D341Med (cell line): ENCODE measurements at places on chromosomes 7 and 10.

GRCh38 chr7:50304911-50305582 is 531 bp downstream of the IKZF1 start:
- DNase-seq: no peak

GRCh38 chr10:94016727-94017714 is 23.3 kb downstream of the PLCE1 start:
- no peak for DNase-seq

GRCh38 chr7:45874408-45875131 is 1.7 kb upstream of the CCDC201 start:
- DNase-seq: no peak

DNA sequence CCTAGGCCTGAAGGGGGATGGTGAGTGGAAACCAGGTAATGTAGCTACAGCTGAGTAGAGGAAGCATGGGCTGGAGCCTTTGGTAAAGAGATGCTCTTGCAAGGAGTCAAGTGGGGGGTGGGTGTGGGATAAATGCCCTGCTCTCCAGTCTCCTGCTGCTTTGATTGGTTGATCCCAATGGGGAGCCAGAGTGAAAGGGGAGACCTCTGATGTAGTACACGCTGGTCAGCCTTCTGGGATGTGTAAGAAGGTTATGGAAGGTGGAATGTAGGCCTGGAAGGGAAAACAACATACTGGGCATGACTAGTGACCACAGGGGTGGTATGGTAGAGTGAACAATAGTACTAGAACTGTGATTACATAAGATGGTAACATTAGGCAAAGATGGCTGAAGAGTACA is 44.3 kb downstream of the TET1 start:
- DNase-seq: no peak

DNA sequence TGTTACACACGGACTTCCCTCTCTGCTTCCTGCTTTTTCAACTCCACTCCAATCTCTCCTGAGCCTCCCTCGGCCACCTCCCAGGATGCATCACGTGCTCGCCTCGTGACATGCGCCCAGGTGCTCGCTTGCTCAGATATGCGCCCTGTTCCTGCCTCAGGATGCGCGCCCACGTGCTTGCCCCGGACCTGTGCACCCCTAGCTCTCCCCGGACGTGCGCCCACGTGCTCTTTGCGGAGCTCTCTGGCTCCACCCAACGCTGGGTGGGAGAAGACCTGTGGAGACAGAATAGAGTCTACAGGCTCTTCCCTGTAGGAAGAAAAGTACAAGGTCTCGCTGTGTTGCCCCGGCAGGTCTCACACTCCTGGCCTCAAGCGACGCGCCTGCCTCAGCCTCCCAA is 23.1 kb downstream of the PARD3 start:
- DNase-seq: no peak

GRCh38 chr10:16943295-16944285 is 126.4 kb upstream of the RSU1 start:
- DNase-seq: no peak

- DNase-seq: no peak
These were observed 46.8 kb downstream of the HIP1 start for GRCh38 chr7:75691793-75692543.

GRCh38 chr10:105359708-105360107 is 718.6 kb downstream of the SORCS3 start:
- no peak for DNase-seq

GRCh38 chr7:127884066-127884559 is 147.1 kb downstream of the LRRC4 start:
- no peak for DNase-seq

- no peak for DNase-seq
These were observed 20.3 kb upstream of the IGF2BP3 start for GRCh38 chr7:23490357-23491135.

DNA sequence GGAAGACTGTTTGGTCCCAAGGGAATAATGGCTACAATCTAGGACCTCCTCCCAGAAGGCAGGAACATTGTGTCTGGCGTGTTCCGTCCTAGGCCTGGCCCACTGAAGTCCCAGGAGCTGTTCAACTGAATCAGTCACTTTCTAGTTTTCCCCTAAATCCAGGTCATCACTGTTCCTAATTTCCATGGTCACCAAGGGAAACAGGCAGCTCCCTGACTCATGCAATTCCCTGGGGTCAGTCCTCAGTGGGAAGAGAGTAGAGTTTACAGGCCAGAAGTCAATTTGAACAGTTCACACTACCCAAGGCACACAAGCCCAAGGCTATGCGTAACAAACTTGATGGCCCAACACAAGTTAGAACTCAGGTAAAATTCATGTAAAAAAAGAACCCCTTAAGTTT is 44.0 kb downstream of the CREB3L2 start:
- no peak for DNase-seq

GRCh38 chr10:114596793-114597192 is 61.3 kb downstream of the ABLIM1 start:
- DNase-seq: no peak

- DNase-seq: no peak
These were observed 68.5 kb downstream of the EPDR1 start for GRCh38 chr7:37988721-37989650.

DNA sequence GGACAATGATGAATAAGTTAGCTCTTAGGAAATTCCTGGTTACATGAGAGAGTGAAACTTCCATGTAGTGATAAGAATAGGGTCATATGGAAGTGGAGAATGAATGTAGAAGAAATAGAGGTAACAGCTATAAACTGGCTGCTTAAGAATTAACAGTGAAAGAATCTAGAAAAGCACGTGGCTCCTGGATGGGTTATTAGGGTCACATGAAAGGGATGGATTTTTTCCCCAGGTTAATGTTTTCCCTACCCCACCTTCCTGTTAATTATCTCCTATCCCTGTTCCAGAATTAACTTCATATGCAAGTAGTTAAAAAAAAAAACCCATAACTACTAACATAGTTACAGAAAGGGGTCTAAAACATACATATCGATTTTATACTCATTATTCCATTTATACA is 58.0 kb downstream of the ANKIB1 start:
- no peak for DNase-seq

DNA sequence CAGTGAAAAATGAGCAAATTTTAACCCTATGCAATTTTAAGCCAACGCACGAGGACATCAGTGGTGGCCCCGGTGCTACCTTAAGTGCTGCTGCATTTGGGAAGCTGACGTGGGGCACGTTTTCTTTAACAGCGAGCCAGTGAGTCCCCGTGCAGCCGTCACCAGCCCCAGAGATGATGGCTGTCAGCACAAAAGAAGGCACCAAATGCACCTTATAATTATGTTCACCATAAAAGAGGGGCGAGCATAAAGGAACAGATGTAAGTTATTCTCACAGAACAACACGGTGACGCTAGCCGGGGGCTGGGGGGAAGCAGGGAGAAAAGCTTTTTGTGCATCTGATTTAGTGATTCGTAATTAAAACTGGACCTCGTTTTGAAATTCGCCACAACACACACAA is 260.1 kb downstream of the DNAJB6 start:
- DNase-seq: no peak

- no peak for DNase-seq
These were observed 47.3 kb upstream of the CPXM2 start for GRCh38 chr10:123938890-123939289.

- no peak for DNase-seq
These were observed 332.3 kb upstream of the PRKCQ start for GRCh38 chr10:6912424-6912823.

GRCh38 chr10:110008518-110009339 is 945 bp downstream of the ADD3 start:
- DNase-seq: peak; percentile 30

GRCh38 chr7:125670926-125671572 is 741.4 kb upstream of the POT1 start:
- DNase-seq: peak; percentile 22

GRCh38 chr10:13161857-13162271 is 506 bp downstream of the MCM10 start:
- peak; percentile 53 for DNase-seq

DNA sequence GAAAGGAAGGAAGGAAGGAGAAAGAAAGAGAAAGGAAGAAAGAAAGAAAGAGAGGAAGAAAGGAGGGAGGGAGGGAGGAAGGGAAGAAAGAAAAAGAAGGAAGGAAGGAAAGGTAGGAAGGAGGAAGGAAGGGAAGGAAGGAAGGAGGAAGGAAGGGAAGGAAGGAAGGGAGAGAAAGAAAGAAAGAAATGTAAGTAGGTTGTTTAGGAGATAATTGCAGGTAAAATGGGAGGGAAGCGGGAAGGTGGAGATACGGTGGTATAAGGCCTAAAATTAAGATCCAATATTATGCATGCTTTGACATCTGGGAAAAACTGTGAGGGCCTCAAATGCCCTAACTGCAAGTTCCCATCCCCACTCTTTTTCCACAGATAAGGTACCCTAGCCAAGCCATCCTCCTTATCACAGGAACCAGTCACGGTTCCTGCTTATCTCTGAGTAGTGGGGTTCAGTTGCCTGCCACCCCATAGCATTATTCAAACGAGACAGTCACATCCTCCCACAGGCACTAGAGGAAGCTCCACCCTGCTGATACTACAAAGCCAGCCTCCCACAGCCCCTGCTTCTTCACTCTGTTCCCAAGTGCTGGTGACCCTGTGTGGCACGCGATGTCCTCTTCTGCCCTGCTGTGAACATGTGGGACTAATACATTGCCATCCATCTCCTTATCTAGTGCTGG is 28.7 kb downstream of the ST8SIA6 start:
- DNase-seq: no peak

GRCh38 chr7:25669281-25669781 is 441.0 kb upstream of the NPVF start:
- no peak for DNase-seq

DNA sequence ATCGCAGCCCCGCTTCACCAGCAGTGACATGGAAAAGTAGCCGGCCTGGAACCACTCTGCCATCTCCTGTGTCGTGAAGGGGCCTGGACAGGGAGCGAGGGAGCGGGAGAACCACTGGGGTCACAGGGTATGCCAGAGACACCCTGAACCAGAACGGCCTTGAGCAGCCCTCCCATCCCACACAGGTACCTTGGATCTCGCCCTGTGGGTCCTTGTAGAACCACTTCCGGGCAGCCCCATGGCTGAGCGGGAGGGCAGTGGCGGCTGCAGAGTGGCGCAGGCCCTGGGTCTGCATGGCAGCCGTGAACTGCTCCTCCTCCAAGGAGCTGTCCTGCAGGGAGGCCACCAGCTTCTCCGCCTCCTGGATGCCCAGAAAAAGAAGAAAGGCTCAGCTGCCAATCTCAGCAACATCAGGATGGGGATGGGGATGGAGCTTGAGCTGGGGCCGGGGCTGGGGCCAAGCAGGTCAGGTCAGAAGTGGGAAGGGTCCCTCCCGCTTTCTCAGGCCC is 9.5 kb downstream of the GIGYF1 start:
- no peak for DNase-seq

DNA sequence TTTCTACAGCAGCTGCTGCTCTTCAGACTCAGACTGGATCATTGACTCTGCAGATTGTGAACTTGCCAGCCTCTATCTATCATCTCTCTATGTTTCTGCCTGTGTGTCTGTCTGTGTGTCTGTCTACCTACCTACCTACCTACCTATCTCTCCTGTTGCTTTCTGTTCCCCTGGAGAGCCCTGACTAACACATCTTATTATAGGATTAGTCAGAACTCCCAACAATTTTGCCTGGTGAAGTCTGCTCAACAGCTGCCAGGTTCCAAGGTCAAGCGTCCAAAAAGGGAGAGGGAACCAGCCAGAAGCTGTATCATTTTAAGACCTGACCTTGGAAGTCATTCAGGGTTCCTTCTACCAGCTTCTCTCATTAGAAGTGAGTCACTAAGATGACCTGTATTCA is 579.0 kb upstream of the DPP6 start:
- DNase-seq: no peak

DNA sequence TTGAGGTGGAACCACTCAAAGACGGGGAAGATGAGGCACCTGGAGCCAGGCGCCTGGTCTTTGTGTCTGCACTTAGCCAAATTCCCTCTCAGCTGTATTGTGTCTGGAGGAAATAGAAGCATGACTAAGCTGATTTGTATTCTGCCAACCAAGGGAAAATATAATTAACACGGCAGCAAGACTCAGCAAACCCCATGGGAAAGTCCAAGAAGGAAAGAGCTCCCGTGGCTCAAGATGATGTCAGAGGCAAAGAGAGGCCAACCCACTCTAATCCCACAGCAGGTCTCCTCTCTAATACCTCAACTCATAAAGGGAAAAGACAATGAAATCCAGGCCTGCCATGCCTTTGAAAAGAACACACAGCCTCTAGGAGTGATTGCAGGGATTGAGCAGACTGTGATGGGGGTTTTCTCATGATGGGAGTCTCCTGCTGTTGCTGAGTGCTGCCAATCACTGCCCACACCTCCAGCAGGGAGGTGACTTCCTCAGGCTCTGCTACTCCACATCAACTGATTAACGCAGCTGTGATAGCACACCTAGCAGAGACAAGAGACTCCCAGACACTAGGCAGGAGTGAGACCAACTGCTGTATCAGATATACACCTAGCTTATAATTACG is 255.5 kb upstream of the C7orf33 start:
- DNase-seq: peak; percentile 77

DNA sequence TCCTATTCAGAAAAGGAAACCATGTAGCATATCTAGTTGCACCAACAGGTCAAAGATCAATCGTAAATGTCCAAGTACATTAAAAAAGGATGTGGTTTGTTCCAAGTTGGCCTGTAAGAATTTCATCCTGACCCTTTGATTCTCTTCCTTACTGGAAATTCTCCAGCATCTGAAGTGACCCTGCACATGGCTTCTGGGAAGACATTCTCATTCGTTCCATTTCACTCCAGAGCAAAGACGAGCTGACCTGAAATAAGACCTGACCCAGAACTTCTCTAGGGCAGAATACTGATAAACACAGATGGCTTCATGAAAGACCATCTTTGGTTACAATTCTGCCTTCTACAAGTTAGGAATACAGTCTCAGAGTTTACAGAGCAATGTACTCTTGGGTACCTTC is 39.8 kb downstream of the ASB4 start:
- no peak for DNase-seq

DNA sequence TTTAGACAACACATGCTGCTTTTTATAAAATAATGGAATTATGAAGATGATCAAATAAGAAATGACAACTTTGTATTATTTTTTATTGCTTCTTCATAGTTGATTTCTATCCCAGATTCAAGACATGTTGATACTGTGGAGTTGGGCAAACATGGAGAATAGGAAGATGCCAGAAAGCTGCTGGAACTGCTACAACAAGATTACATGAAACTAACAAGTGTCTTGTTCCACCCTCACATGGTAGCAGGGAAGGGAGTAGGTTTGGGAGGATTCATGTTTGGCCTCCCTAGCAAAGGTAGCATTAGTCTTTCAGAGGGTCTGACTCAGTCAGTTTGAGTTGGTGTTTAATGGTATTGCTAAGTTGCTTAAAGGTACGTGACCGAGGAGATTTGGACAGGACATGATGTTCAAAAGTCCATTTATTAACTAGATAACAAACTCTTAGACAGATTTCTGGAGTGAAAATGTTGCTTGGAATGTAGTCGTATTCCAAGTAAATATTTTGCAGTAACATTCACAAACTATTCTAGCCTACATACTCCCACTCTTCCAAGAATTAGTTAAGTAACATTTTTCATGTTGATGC is 33.1 kb downstream of the PRR15 start:
- no peak for DNase-seq

DNA sequence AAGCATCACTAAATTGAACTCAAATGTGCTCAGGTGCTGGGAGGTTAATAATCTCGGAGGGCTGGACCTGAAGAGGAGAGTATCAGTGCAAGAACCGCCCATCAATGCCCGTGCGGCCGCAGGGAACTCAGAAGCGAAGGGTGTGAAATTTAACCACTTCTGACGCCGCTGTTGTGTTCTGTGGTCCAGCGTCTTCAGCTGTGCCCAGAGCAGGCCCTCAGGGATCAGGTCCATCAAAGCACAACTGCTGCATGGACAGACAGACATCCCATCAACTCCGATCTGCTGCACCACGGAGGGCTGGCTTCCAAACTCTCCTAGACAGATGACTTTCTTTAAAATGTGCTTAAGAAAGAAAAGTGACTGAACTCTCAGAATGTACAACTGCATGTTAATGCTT is 144.9 kb upstream of the TCERG1L start:
- no peak for DNase-seq
